Stimulated activated CD4-positive, alpha-beta T cell treated with anti-CD3 and anti-CD28 coated beads, Interleukin-4, amount 100 ng/mL, for 4 hours (primary cell): ENCODE measurements at places on chromosomes 4 and X.

DNA sequence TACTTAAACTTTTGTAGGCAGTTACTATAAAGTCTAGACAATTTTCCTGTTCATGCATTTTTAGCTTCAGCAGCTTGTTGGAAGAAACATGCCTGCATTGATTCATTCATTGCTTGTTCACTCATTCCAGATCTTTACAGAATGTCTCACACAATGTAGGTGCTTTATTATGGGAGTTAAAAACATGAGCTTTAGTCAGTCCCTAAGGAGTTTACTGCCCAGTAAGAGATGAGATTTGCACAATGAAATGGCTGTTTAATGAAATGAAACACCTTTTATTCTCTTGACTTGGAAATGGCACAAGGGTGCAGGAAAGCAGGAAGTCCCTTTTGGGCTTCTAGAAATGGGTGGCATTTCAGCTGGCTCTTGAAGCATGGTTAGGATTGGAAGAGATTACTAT, 2.9 kb downstream of the NOCT start:
- DNase-seq = no peak

GRCh38 chr4:88381123-88381522, 2.5 kb downstream of the HERC6 start:
- no peak for DNase-seq

DNA sequence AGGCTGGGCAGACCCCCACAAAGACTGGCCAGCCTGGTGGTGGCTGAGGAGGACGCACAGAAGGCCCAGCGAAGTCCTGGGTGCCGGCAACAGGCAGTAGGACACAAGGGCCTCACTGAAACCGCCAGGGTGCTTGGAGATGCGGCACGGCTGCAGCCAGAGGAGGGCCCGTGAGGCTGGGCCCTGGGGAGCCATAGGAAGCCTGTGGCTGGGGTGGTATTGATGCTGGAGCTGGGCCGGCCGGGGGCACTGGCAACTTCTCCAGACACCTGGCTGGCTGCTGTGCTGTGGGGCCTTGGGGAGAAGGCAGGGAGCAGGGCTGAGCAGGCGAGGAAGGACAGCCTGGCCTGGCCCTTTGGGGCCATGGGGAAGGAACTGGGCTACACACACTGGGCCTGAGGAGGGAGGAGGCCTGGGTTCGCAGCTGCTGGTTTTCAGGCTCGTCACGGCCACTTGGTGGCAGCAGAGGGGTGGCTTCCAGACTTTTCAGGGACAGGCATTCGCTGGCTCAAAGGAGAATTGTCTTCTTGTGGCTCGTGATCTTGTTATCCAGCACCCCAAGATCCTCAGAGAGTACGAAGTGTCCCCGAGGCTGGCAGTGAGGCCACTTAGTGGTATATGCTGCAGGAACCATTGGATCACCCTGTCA, 37.2 kb downstream of the ATP2B3 start:
- peak; percentile 55 for DNase-seq

GRCh38 chrX:72128881-72129280, 2.8 kb downstream of the RTL5 start:
- no peak for DNase-seq

DNA sequence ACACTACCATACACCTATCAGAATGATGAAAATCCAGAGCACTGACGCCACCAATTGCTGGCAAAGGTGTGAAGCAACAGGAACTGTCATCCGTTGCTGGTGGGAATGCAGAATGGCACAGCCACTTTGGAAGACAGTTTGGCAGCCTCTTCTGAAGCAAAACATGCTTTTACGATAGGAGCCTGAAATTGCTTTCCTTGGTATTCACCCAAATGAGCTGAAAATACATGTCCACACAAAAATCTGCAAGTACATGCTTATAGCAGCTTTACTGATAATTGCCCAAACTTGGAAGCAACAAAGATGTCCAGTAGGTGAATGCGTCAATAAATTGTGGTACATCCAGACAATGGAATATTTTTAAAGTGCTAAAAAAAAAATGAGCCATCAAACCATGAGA, 322.8 kb upstream of the FAT1 start:
- no peak for DNase-seq

DNA sequence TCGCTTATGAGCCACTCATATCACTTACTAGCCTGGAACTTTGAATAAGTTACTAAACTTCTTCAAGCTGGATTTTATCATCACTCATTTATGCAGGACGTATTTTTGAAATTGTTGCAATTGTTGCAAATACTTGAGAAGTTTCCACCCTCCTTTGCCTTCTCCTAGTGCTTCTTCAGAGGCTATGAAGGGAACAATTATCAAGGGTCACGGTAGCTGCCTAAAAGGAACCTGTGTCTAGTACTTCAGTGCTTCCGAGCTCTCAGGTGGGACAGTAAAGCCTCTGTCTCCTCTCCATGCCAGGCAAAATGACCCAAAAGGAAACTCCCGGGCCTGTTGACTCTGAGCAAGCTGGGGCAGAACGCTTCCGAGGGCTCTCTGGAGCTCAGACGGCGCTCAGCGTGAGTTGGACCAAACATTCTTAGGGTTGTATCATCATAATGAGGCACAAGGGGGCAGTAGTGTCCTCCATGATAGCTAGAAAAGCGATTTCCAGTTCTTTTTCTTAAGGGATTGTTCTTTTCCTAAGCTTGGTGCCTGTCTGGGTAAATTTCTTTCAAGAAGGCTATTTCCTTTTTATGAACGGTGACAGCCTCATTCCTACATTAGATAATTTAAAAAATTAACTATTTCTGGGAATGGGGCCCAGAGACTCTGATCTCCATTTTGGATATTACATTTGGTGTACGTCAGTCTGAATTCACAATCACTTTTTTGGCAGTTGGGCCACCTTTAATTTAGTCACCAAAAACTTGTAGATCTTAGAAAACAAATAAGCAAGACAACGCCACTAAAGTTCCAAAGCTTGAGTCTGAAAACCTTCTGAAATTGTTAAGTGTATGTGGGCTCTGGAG, 73.1 kb downstream of the PACRGL start:
- no peak for DNase-seq

- DNase-seq = peak; percentile 50
Observed at GRCh38 chrX:45824471-45824870, 623.8 kb upstream of the DIPK2B start.

- peak; percentile 64 for DNase-seq
Observed at GRCh38 chr4:173168396-173169177, at the start of gene GALNT7. TSS of gene GALNT7 (plus strand) at chr4:173168811. CDS start at chr4:173168836, 25 bp downstream.

- DNase-seq = no peak
Observed at GRCh38 chr4:139629436-139630125, 36.0 kb upstream of the MGST2 start.

GRCh38 chrX:23911126-23911835, 3.5 kb downstream of the CXorf58 start:
- no peak for DNase-seq

- DNase-seq = no peak
Observed at GRCh38 chr4:162392946-162393345, 229.1 kb upstream of the FSTL5 start.

GRCh38 chrX:155215443-155216178, 649 bp upstream of the VBP1 start:
- no peak for DNase-seq

DNA sequence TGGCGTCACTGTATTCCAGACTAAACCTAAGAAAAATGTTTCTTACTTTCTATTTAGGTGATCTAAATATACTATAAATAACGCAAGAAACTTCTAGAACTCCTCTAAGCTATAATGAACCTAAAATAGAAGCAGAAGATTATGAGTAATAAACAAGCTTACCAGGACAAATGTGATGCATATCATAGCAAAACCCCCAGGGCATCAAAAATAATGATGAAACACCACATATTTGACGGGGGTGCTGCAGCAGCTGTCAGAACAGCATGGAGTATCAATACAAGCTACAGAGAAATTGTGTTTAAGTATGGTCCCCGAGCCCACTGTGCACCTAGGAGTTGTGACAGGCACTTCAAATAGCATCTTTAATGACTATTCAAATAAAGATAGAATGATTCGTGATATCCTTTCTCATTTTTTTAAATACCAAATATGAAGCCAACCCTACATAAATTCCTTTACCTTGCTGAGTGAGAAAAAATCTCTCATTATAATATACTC, 337.3 kb downstream of the CENPC start:
- no peak for DNase-seq

GRCh38 chr4:88674565-88674964, 23.1 kb downstream of the NAP1L5 start:
- no peak for DNase-seq

GRCh38 chr4:687971-688853, 739 bp downstream of the SLC49A3 start:
- DNase-seq = no peak

- DNase-seq = no peak
Observed at GRCh38 chr4:77623091-77623490, 17.5 kb downstream of the CXCL13 start.

- DNase-seq = no peak
Observed at GRCh38 chr4:1207157-1207470, 34.7 kb upstream of the SPON2 start.

DNA sequence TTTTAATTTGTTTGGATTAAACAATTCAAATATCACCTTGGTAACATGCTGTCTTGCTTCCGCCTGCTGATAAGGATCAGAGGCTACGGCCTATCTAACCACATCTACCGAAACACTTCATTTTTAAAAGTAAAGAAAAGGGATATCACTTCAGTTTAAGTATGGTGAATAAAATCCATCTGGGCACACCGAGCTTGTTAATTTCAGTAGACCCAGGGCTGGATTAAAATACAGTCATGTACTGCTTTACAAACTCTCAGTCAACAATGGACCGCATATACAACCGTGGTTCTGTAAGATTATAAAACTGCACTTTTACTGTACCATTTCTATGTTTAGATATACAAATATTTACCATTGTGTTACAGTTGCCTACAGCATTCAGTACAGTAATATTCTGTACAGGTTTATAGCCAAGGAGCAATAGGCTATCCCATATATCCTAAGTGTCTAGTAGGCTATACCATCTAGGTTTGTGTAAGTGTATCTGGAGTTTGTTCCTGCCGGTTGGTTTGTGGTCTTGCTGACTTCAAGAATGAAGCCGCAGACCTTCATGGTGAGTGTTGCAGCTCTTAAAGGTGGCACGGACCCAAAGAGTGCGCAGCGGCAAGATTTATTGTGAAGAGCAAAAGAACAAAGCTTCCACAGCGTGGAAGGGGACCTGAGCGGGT, 40.0 kb downstream of the SEPTIN11 start:
- DNase-seq = peak; percentile 40

GRCh38 chr4:14132301-14132700, 504.8 kb upstream of the BOD1L1 start:
- DNase-seq = no peak

GRCh38 chr4:186392017-186392416, 126.0 kb downstream of the F11 start:
- no peak for DNase-seq

DNA sequence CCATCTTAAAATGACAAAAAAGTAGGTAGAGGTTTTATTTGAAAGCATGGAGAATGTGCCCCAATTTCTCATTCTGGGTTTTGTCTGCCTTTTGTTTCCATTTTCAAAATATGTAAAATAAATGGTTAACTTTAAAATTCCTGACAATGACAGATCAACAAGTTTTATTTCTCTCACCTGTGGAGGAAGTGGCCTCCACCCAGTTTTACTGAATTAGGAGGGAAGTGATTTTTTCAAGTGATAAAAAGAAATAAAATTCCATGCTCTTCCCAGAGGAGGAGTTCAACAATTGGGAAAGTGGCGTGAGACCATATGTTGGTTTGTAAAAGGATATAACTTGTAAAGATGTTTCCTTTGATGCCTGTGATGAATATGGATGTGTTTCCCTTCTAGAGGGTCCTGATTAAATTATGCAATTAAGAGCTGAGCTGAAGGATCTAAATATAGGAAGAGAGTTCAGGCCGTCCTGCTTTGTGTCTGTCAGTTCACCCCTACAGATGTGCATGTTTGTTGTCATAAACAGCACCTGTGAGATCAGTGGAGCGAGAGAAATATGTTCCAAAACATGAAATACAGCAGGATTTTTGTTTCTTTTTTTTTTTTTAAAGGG, 19.5 kb downstream of the SMAD1 start:
- DNase-seq = no peak

- DNase-seq = peak; percentile 57
Observed at GRCh38 chr4:6688879-6689505, 4.7 kb upstream of the S100P start.

DNA sequence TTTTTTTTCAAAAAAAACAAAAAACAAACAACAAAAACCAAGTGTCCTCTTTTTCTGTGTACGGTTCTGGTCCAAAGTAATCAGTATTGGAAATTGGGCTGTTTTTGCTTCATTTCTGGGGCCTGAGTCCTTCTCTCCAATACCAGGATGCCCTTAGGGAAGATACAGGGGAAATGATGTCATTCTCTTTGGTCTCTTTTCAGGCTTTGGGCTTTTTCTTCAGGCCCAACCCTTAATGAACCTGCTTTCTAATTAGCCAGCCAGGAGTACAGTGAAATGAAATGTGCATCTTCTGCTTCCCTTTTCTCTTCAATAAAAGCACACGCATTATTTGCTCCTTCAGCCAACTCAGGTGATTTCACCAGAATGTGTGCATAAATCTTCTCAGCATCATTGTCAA, 52.6 kb upstream of the RBPJ start:
- DNase-seq = no peak

DNA sequence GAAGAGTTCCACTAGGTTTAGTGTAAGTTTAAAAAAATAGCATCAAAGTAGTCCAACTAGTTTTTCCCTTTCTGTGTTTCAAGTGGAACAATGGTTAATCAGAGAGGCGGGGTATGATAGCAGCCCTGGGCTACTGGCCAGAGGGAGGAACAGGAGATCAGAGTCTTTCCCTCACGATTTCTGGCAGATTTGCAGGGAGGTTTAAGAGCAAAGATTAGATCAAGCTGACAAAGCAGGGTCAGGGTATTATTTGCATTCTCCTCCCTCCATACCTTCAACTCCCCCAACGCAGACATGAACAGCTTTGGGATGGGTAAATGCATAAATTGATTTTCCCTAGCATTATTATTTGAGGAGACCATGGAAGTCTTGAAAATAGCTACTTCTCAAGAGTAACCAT, 277.6 kb upstream of the DIAPH2 start:
- DNase-seq = no peak

GRCh38 chr4:22072726-22073125, 124.2 kb upstream of the KCNIP4 start:
- no peak for DNase-seq

DNA sequence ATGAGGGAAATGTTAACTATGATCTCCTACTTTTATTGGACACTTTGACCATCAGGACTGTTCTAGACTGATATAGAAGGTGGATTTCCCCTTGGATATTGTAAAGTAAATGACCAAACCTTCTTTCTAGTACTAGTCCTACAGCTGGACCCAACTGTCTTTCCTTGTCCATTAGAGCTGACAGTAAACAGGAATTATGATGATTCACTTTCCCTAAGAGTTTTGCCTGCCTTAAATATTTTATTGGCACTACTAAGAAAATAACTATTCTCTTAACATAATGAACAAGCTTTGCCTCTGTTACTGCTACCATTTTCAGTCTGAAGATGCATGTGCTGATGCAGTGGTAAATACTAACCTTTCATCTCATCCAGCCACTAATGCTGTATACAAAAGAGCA, 915.4 kb downstream of the CENPC start:
- DNase-seq = no peak

DNA sequence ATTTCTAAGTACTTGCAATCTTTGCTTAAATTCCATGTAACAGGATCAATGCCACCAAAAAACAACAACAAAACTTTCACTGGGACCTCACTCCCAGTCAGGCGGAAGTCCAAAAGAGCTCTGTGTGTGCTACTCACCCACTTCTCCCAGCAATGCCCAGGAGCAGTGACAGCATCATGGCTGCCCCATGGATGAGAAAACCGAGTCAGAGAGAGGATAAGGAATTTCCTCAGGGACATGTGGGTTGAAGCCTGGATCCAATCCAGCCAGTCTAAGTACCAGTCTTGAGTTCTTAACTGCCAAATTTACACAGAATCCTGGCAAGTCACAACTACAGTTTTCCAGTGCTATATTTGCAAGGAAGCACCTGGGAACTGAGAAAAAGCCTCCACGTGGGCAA, 64.5 kb downstream of the STX18 start:
- no peak for DNase-seq
